DMS 273 treated with DMSO at 0.1 percent for 48 hours (cell line): ENCODE measurements at places on chromosomes 1 and 21.

GRCh38 chr21:35326677-35327076 lies 277.6 kb upstream of the RUNX1 start:
- DNase-seq = peak; percentile 10

GRCh38 chr1:230568008-230568407 lies 74.3 kb upstream of the COG2 start:
- no peak for DNase-seq

DNA sequence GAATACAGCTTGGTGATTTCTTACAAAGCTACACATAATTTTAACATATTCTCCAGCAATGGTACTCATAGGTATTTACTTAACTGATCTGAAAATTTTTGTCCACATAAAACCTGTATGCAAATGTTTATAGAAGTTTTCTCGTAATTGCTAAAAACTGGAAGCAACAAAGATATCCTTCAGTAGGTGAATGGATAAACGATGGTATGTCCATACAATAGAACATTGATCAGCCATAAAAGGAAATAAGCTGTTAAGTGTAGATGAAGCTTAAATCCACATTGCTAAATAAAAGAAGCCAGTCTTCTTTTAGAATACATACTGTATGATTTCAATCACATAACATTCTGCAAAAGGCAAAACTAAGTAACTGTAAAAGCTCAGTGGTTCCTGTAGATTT lies 224.8 kb upstream of the DPYD start:
- no peak for DNase-seq

DNA sequence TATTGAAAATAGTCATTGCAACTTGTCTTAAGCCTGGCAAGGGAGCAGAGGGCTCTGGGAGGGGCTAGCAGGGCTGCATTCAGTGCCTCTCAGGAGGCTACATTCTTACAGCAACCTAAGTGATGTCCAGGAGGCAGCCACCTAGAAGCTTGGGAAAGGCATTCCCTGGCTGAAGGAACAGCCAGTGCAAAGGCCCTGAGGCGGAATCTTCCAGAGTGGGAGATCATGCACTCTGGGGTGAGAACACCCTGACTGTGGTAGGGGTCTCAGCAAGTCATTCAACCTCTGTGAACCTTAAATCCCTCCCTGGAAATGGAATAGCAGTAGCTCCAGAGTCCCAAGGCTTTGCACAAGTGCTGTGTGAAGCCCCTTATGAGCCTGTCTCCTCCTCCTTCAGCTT lies 84.1 kb downstream of the TAS1R2 start:
- DNase-seq = no peak

DNA sequence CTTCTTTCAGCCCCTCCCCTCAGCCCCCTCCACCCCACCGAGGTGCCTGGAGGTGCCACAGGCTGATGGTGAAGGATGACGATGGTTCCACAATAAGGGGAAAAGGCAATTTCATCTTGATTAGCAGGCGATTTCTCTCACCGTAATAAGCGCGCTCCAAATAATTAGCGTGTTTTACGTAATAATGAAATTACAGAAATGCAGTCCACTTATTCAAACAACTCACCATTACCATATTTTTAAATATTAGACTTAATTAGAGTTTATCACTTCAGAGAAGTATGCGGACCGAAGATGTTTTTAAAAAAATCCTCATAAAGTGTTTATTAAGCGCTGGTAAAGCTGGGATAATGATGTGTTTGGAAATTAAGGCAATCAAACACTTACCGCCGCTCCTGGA lies 14.9 kb downstream of the DMAP1 start:
- no peak for DNase-seq

DNA sequence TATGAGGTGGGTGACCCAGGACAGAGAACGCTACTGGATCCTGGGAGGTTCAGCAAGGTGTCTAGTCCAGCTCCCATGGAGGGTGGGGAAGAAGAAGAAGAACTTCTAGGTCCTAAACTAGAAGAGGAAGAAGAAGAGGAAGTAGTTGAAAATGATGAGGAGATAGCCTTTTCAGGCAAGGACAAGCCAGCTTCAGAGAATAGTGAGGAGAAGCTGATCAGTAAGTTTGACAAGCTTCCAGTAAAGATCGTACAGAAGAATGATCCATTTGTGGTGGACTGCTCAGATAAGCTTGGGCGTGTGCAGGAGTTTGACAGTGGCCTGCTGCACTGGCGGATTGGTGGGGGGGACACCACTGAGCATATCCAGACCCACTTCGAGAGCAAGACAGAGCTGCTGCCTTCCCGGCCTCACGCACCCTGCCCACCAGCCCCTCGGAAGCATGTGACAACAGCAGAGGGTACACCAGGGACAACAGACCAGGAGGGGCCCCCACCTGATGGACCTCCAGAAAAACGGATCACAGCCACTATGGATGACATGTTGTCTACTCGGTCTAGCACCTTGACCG lies 8.6 kb upstream of the PIGV start:
- DNase-seq = no peak
